Left ventricle myocardium inferior (tissue), 1 donor: ENCODE measurements at places on chromosomes 5 and 9.
A peak's percentile ranks its signal among the peaks of the same experiment; 100 is the strongest.

DNA sequence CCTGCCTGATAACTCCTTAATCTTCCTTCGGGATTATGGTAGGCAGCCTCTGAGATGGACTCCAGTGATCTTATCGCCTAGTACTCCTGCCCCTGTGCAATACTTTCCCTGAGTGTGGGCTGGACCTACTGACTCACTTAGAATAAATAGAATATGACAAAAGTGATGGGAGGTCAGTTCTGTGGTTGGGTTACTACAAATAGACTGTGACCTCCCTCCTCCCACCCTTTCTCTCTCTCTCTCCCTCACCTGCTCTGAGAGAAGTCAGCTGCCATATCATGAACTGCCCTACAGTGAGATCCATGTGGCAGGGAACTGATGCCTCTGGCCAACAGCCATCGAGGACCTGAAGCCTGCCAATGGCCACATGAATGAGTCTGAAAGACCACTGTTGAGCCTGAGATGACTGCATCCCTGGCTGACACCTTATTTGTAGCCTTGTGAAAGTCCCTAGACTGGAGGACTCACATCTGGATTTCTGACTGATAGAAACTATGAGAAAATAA lies 31.7 kb downstream of the NRG2 start:
- peak; percentile 28 for DNase-seq

DNA sequence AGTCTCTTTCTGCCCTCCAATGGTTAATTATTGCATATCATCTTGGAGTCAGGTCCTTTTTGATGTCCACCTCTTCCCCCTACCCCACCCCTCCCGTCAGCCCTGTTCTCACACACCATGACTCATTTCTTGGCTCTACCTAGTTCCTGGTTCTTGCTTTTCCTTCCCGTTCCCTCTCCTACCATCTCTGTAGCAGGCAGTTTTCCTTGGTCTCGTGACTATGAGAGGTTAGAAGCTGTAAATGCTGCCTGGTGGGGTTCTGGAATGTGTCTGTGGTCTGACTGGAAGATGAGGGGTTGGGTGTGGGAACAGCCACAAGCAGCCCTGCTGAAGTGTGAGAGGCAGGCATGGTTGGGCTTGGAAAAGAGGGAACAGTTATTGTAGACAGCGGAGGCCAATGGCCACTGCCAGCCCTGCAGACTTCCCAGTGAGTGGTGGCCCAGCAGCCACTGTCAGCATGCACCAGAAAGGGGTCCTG lies 18.2 kb downstream of the SLC22A5 start:
- DNase-seq: peak; percentile 48

DNA sequence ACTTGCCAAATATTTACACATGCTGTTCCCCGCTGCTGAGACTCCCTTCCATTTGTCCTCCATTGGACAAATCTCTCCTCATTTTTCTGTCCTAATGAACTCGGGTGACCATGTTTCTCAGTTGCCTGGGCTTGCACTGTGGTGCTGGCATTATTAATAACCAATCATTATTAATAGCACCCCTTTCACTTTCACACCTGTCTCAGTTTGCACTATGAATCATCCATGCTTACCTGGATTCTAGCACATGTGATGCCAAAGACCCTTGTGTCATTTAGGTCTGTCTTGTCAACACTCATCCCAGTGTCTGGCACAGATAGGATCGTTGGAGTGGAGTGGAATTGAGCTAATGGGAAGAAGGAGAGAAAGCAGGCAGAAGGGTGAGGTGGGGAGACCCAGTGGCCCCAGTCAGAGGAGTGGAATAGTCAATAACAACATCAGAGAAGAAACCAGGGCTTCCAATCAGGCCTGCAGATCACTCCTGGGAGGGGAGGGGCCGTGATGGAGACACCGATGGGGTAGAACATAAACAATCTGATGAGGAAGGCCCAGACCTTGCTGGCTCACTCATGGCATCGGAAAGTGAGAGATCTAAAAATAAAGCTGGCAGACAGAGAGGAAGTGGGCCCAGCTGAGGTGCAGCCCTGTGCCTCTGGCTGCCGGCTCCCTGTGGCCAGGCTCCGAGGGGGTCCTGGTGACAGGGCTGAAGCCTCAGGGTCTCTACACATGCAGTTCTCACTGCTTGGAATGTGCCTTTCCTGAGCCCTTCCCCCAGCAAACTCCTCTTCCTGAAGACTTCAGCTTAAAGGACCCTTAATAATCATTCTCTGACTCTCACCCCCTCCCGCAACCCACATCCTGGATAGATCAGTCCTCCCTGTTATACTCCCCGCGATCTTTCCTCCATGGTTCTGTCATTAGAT lies 33.5 kb upstream of the CRB2 start:
- no peak for DNase-seq

DNA sequence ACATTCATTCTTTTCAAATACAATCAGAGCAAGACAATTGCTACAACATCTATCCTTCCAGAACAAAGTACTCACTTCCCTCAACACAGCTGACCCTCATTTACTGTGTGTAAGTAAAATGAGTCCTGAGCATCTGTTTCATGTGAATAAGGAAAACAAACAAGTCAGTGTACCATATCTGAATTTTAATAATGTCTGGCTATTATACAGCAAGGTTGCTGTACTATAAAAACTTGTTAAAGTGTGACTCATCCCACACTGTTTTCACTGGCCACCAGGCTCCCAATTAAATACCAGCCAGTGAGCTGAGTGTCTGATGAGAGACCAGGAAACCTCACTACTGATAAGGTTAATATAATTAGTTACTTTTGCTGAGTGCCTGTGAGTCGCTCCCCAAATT lies 339.8 kb downstream of the AGTPBP1 start:
- DNase-seq: no peak

DNA sequence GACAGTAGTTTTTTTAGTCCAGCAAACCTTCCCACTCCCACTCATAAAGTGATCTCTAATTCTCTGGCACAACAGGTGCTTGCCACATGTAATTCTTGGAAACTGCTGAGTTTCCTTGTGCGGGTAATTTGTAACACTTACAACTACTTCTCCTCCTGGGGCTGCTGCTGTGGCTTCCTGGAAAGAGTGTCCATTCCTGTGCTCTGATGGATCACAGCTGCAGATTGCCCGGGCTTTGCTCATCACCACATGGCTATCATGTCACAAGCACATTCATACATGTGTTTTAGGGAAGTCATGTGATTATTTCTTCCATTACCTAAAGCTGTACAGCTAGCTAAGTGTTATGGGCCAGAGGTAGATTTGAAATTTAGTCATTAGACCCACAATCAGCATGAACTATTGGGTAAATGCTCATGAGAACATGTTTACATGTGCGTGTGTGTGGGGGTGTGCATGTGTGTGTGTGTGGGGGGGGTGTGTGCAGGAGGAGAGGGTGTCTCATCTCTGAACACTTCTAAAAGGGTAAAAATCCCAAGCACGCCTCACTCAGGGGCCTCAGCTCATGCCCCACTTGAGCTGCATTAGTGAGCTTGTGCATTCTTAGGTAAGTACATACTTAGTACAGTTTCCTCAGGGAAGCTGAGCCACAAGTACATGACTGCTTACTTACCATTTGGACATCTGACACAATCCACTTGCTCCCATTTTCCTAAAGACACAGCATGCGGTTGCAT lies 118.1 kb upstream of the CCDC112 start:
- DNase-seq: no peak

GRCh38 chr5:133373121-133373870 lies 239.0 kb downstream of the FSTL4 start:
- DNase-seq: no peak

GRCh38 chr5:128904805-128905567 lies 60.3 kb upstream of the SLC27A6 start:
- no peak for DNase-seq

DNA sequence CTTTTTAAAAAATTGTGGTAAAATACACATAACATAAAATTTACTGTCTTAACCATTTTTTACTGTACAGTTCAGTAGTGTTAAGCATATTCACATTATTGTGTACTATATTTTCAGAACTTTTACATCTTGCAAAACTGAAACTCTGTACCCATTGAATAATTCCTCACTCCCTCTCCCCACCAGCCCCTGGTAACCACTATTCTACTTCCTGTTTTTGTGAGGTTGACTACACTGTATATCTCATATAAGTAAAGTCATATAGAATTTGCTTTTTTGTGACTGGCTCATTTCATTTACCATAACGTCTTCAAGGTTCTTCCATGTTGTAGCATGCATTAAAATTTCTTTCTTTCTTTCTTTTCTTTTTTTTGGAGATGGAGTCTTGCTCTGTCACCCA lies 87.0 kb downstream of the LNPEP start:
- DNase-seq: no peak

- DNase-seq: no peak
Observed at GRCh38 chr5:138748630-138749081, 4.6 kb upstream of the CTNNA1 start.

GRCh38 chr5:37751227-37751626 lies 88.6 kb downstream of the GDNF start:
- DNase-seq: no peak

DNA sequence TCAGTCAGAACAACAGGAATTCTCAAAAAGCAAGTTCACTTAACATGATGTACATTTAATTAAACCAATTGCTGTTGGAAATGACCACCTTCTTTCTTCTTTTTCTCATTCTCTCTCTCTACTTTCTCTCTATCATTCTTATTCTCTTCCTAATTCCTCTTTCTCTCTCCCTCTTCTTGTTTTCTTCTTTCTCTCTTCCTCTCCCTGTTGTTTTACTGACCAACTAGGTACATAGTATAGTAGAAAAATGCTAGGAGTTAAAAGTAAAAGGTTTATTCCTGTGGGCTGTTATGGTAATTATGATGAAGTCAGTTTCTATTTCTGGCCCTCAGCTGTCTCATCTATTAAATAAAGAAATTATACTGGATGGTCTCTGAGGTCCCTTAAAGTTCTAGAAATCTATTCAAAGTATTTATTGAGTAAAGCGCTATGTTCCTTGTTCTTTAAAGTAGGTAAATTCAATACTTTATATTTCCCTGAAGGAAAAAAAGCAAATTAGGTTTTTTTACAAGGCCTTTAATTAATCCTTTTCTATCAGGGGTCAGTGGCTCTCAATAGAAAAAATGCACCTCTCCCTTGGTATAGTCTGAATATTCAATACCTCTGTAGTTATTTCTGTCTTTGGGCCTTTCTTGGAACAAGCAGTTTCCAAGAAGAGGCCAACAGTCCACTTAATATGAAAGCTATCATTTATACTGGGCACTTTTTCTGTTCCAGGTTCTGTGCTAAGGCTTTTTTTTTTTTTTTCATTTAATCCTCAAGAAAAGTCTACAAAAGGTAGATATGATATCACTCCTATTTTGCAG lies 102.3 kb upstream of the SLC30A5 start:
- DNase-seq: no peak

DNA sequence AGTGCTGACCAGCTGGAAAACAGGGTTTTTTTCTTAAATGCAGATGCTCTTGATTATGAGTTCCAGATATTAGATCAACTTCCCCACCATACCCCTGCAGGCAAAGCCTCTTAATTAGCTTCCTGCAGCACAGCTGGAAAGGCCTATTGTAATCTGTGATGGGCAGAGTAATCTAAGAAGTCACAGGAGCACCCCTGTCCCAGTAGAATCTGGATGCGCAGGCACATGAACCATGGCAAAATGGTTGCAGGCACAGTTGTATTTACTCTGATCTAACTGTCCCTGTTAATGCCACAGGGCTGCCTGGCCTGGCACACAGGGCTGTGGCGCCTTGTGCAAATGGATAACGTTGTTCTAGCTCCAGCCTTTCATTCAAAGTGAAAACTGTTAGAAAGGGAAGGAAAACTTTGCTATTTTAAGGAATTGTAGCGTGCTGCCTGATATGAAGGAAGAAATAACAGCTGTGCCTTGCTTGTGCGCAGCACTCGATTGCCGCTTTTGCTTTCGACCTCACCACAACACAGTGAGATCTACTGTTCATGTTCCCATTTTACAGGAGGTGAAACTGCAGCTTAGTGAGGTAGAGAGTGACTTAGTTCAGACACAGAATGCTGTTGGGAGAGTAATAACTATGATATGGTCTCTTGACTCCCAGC lies 2.3 kb downstream of the TGFBI start:
- DNase-seq: no peak

DNA sequence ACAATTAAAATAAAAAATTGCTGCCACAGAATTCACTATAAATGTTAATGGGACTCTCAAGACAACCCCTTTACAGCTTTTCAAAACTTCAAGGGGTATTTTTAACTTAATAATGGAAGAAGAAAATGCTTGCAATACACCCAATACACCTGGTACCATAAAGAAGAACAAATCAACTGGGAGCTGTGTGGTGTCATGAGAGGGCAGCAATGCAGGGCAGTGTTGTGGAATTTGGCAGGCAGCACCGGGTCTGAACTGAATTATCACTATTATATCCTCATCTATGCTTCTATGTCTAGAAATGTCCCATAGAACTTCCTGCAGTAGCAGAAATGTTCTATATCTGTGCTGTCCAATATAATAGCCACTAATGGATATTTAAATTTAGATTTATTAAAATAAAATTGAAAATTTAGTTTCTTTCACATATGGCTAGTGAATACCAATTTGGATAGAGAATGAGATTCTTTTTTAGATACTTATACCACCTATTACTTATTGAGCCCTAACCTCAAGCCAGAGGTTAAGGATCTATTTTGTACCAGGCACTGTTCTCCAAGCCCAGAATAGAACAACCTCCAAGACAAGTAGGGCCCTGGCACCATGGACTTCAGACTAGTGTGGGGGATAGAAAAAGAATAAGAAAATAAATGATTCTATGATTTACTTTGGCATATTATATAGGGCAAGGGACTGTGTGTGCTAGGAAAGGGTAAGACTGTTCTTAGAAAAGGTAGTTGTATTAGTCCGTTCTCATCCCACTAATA lies 265.3 kb downstream of the PDE4D start:
- no peak for DNase-seq

- DNase-seq: no peak
Observed at GRCh38 chr5:180557217-180557809, 34.0 kb downstream of the SCGB3A1 start.

DNA sequence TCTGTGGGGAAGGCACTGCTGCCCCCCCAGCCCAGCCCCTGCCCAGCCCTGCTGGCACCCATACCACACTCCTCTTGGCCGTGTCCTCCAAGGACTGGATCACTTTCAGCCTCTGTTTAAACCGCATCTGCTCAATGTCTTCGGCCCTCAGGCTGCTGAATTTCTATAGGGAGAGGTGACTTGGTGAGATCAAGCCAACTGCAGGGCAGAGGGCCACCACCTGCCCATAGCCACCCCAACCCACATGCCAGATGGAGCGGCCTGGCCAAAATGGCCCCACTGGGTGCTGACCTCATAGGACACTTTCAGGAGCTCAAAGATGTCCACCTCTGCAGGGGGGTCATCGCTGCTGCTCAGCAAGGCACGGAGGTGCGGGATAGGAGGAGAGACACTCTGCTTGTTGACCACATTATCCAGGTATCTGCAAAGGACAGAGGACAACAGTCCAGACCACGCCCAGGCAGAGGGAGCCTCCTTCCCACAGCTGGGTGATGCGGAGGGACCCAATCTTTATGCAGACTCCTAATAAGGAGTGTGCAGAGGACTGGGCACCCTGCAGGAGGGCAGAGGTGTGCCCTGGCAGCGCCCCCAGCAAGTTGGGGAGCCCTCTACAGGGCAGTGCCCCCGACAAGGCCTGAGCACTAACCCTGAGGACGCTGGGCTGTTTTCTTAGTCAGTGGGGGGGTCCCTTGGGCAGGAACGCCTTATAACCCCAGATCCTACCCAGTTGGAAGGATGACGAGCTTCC lies 14.4 kb upstream of the MRNIP start:
- no peak for DNase-seq
